ENCODE measurements at places on chromosomes 2 and 18.

GRCh38 chr2:16613539-16614011 lies 52.1 kb downstream of the CYRIA start:
- no peak for DNase-seq

GRCh38 chr2:20877960-20878359 lies 55.1 kb upstream of the LDAH start:
- DNase-seq: no peak

GRCh38 chr18:44912740-44913478 lies 232.2 kb downstream of the SETBP1 start:
- no peak for DNase-seq

GRCh38 chr2:36438449-36438977 lies 82.9 kb downstream of the CRIM1 start:
- no peak for DNase-seq

DNA sequence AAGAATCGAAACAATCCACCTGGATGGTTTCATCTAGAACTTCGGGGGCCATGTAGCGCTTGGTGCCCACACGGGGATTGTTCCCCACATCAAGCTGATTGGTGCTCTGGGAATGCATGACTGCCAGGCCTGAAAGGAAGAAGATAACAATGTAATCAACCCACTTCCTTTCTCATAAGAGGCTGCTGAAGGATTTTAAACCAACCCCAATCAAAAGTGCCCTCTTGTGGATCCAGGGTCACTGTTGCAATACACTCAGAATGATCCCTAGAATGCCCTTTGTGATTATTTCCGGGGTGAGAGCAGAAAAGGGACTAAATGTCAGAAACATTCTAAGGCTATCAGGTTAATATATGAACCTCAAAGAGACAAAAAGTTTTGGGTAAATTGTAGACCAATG lies 115.2 kb downstream of the ACVR1 start:
- DNase-seq: no peak

GRCh38 chr2:231300722-231301076 lies 94.8 kb upstream of the B3GNT7 start:
- DNase-seq: no peak

DNA sequence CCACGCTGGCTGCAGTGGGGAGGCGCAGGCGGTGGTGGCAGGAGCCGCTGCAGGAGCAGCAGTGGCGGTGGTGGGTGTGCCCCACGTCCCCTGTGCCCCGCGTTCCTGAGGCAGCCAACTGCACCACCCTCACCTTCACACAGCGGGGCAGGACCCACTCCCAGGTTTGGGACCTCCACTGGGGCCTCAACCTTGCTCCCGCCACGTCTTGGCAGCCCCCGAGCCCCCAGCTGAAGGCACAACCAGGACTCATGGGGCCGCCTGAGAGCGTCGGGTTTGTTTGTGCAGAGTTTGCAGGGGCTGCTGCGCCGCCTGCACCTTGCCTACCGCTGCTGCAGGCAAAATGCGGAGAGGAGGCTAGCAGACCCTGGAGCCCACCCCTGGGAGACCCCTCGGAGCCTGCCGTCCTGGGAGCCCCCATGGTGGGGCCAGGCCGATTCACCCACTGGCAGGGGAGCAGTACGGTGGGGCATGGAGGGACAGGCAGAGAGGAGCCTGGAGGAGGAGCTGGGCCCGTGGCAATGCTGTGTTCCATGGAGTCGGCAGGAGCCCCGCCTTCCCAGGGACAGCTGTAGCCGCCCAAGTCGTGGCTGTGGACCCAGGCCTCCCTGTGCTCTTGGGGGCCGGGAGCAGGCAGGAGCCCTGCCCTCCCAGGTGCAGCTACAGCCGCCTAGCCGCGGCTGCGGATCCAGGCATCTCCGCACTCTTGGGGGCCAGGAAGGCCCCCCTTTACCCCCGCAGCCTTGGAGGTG lies 14.7 kb upstream of the EML6 start:
- peak; percentile 24 for DNase-seq

GRCh38 chr2:53784436-53784835 lies 2.3 kb downstream of the ASB3 start:
- no peak for DNase-seq

GRCh38 chr2:101958061-101958460 lies 33.7 kb upstream of the IL1R2 start:
- DNase-seq: no peak

DNA sequence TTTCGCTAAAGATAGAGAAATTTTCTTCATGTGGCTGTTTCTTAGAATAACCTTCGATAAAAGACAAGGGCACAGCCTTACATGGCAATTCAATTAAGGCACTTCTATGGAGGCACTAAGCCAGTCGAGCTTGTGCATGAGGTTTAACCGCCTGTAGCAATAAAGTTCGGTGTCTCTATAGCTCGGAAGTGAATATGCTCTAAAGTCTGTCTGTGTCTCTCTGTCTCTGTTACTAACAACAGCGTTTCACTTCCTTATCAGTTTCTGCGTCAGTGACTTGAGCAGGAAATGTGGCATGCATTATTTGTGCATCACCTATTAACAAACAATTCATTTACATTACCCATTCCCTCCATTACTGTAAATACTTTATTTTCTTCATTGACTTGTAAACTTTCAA lies 365.1 kb upstream of the NETO1 start:
- no peak for DNase-seq

GRCh38 chr2:64019975-64020528 lies 824 bp upstream of the VPS54 start:
- no peak for DNase-seq

DNA sequence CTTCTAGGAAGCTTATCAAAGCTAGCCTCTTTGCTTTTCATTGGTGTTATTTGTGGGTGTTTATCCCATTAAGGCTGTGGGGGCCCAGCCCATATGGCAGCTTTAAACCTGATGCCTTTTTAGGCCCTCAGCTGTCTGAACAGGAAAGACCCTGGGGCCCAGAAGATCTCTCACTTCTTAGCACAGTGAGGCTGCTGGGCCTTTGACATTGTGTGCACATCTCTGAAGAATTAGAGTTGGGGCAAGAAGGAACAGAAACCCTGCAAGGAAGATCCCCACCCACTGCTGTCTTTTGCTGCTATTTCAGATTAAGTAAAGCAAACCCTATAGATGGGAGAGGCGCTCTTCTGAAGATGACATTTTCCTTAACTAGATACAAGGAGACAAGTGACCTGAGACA lies 250.0 kb downstream of the SMAD2 start:
- no peak for DNase-seq

GRCh38 chr2:181858600-181858999 lies 32.9 kb upstream of the ITPRID2 start:
- no peak for DNase-seq

DNA sequence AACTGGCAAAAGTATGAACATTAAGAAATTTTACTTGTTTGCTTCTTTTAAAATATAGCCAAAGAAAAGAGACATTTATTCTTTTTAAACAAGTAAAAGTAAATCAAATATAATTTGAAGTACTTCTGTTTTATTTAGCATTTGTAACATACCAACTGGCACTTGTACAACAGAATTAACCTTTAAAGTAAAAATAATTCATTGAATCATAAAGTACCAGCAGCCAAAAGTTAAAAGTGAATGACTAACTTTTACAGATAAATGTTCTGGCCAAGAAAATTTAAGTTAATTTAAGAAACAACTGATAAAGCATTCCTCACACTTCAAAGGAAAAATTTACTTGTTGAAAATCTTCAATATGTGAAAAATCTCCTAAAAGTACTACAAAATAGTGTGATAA lies 23.8 kb downstream of the RTTN start:
- DNase-seq: no peak

GRCh38 chr2:71796174-71796593 lies 342.8 kb downstream of the DYSF start:
- DNase-seq: no peak

DNA sequence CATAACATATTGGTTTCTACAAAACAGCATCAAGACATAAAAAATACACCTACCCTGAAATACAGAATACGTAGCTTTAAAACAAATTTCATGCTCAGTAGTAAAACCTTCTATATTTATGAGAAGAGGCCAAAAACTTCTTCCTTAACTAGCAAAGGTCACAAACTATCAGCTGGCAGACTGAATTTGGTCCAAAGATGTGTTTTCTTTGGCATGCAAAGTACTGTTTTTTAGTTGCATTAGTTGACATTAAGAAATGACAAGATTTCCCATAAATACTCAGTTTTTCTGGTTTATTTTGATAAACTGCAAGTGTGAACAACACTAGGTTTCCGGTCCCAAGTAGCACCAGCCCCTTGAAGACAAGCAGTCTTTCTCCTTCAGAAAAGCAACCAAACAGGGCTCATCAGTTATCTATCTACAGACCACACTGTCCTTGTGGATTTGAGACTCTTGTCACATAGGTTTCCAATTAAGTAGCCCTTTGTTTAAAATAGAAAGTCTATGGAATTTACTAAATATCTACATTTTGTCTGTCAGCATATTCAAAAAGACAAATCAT lies 35.6 kb downstream of the SLC25A12 start:
- DNase-seq: no peak

GRCh38 chr2:109647636-109648035 lies 33.5 kb downstream of the SOWAHC start:
- no peak for DNase-seq

DNA sequence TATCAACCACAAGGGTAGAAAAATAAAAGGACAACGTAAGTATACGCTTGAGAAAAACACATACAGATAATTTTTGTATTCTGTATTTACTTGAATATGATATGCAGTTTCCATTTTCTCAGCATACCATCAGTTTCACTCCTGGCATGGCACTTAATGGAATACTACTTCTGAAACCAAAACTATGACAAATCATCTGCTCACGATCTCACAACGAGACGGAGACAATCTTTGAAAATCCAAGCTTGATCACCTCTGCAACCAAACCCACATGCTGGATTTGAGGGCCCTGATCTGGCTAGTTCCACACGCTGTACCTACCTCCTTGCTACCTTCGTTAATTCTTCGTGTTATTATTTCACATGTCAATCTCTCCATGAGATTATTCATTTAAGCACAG lies 387.6 kb downstream of the NBAS start:
- DNase-seq: no peak

DNA sequence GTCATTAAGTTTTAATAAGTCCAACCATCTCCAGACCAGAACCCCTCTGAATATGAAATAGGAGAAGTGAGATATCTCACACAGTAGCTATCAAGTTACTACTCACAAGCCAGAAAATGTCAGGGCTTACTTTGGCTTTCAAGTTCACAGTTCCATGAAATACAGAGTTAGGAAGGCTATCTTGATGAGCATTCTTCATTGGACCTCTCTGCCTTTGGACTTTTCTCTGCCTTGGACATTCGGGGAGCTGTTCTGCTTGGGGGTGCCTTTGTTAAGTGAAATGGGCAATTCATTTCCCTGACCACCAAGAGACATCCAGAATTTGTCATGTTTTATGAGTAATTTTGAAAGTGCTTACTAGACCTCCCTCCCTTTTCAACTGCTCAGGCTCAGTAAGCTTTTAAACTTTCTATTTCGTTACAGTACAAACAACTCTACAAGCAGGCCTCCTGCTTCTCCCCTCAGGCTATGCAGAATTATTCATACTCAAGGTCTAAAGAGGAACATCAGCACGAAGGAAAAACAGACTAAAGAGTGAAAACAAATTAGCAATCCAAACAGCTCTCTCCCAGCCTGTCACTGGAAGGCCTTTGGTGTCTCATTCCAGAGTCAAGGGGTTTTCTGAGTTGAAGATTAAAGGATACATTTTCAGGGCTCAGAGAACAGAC lies 95.3 kb downstream of the MREG start:
- no peak for DNase-seq

GRCh38 chr2:122237450-122237849 lies 482.0 kb downstream of the TSN start:
- DNase-seq: no peak

DNA sequence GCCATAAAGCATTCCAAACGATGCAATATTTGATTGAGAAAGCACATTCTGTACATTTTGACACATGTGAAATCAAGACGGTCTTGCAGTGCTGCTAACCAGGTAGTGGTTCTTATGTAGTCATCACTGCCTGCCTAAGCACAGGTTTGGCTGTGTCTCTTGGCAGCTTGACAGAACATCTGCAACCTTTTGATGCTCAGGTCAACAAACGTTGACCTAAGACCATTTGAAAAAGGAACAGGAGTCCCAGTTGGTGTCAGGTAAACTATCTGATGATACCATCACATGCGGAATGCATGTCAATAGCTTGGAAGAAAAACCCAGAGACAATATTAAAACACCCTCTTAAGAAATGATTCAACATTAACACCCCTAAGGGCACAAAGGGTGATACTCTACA lies 80.7 kb downstream of the L3MBTL4 start:
- no peak for DNase-seq

DNA sequence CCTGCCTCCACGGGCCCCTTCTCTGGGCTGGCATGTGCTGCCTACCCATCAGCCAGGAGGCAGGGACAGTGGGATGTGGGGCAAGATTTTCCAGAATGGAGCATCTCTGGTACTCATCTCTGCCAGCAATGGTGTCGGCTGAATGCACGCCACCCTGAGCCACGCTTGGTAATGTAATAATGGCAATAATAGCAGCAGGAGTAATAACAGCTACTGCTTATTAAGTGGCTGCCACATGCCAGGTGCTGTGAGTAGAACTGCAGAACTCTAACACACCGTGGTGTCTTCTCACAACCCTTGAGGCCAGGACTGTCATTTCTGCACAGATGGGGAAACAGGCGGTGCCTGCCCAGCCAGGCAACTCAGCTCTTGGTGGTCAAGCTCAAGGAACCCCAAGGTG lies 113.6 kb downstream of the CELF4 start:
- no peak for DNase-seq

GRCh38 chr2:202717598-202718310 lies 83.0 kb downstream of the FAM117B start:
- no peak for DNase-seq

- DNase-seq: no peak
Observed at GRCh38 chr2:68414876-68415275, 49.8 kb downstream of the PLEK start.

DNA sequence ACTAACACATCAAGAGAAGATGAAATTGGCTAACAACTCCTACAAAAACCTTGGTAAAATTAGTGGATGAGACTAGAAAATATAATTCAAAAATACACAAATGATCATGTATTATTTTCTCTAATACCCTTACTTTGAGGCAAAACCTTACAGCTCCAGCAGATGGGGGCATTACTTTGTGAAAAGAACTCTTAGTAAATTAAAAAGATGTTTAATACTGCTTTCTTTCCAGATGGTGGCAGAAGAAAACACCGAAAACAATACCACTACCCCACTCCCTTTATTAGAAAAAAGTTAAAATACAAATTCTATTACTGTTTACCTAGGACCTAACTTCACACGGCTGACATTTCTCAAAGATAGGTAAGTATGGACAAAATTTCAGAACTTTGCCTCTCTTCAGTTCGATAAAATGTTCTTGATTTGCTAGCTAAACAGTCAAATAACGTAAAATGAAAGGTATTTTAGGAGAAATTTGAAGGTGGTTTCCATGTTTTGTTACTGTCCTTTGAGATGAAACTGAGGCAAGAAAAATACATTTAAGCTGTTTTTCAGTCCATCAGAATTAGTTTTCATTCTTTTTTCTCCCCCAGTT lies 30.6 kb downstream of the ORC4 start:
- DNase-seq: no peak
